Neural crest cell (in vitro differentiated cells): ENCODE measurements at places on chromosomes 7 and 10.

- no peak for DNase-seq
These were observed 86.6 kb upstream of the KCTD7 start for GRCh38 chr7:66542049-66542448.

GRCh38 chr7:44184206-44184872 lies 4.9 kb downstream of the GCK start:
- DNase-seq = no peak

DNA sequence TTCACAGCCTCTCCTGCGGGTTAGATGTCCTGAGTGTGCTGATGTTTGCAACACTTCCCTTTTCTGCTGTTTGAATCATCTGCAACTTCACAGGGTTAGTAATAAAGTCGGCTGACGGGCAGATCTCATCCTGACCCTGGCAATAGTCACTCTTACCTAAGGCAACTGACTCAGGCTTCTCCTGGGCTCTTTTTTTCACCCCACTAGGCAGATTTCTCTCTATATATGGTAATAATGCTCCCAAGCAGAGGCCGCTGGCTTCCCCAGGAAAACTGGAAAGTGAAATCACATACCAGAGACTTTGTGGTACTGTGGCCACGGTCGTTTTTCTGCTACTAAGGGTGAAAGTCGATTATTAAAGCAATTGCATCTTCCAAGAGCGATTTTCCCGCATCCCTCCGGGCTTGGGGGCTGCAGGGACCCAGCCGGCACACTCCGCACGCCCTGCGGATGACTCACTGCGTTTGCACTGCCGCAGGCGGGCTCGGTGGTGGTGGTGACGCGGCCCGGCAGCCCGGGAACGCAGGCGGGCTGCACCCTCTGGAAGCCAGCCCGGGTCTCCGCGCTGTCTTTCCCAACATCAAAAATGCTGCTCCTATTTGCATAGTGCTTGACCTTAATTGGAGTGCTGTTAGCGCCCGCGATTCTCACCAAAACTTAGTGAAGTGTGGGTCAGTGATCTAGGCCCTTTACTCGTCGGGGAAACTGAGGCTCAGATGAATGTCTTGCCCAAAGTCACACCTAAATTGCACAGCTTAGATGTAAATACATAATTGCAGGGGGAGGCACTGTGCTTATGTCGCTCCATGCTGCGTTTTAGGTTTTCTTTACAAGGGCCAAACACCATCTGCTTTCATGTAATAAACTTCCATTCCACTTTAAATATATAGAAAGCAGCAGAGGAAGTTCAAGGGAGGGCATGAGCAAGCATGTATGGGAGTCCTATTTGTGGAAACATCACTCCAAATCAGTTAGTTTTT lies 47.6 kb upstream of the ITGB1 start:
- DNase-seq = peak; percentile 54

- DNase-seq = no peak
These were observed 1133.7 kb downstream of the GATA3 start for GRCh38 chr10:9188022-9188810.

DNA sequence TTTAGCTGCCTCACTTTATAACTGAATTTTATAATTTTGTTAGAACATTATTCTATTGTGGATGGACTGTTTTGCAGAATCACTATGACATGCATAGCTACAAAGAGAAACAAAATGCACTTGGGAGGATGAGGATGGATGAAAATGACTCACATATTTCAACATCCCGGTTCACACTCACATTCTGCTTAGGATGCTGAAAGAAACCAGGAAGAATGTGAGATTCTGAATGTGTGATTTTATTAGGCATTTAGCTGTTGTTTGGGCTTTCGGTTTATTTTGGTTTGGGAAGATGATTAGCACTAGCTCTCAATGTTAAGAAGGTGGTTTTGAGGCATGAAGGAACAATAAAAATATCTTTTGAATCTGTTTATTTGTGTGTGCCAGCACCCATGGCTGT lies 235.5 kb downstream of the SEMA3E start:
- DNase-seq = no peak

GRCh38 chr7:16417906-16418305 lies 3.4 kb downstream of the CRPPA start:
- DNase-seq = no peak

- DNase-seq = no peak
These were observed 24.6 kb upstream of the WNT2 start for GRCh38 chr7:117347480-117347879.

GRCh38 chr10:97399843-97400545 lies 1.1 kb downstream of the RRP12 start:
- DNase-seq = no peak

DNA sequence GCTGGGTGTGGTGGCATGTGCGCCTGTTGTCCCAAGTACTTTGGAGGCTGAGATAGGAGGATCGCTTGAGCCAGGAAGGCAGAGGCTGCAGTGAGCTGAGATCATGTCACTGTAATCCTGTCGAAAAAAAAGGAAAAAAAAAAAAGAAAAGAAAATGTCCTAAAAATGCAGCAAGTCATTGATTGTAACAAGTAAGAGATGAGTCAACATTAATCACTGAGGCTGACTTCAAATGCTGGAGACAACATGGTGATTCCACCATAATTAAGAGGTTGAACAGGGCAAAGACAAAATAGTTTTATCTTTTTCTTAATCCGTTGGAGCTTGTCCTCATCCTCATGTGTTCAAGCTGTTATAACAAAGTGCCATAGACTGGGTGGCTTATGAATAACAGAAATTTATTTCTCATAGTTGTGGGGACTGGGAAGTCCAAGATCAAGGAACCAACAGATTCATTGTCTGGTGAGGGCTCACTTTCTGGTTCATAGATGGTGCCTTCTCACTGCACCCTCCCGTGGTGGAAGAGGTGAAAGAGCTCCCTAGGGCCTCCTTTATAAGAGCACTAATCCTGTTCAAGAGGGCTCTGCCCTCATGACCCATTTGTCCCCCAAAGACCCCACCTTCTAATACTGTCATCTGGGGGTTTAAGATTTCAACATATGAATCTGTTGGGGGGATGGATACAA lies 60.3 kb downstream of the TBXAS1 start:
- no peak for DNase-seq
